ENCODE measurements at places on chromosomes 6 and 20. TPM values are rescaled to one million over a fixed set of nuclear protein-coding genes. Genes with fewer than 3 reads are reported as not detected.

Gene HLA-DMA
- 2.9 TPM for total RNA-seq

Gene EYS
- total RNA-seq, result 1.6 TPM

Gene CDC25B
- 137 TPM for total RNA-seq

Gene CST5
- total RNA-seq, result not detected

Gene GRM4
- total RNA-seq, result not detected

Gene BMP6
- 0.56 TPM for total RNA-seq

Gene ARMH2
- total RNA-seq, result not detected

Gene C6orf141
- 29.9 TPM for total RNA-seq

Gene PACSIN1
- total RNA-seq, result not detected

DNA sequence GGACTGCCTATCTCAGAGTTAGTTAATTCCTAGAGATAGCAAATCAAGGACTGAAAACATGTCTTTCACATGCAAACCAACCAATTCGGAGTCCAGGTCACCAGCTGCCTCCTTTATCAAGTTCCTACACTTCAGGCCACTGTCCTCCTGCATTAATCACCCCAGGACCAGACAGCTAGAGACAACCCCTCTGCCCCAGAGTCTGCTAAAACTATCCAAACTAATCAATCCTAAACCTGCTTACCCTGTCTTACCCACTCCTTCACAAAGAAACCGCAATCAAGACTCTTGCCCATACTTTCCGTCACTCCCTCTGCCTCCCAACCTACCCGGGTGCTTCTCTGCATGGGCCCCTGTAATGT lies 207.0 kb downstream of the HIVEP2 start:
- DNase-seq, result no peak

GRCh38 chr6:166678426-166678825 lies 51.4 kb upstream of the RPS6KA2 start:
- peak; percentile 62 for DNase-seq

DNA sequence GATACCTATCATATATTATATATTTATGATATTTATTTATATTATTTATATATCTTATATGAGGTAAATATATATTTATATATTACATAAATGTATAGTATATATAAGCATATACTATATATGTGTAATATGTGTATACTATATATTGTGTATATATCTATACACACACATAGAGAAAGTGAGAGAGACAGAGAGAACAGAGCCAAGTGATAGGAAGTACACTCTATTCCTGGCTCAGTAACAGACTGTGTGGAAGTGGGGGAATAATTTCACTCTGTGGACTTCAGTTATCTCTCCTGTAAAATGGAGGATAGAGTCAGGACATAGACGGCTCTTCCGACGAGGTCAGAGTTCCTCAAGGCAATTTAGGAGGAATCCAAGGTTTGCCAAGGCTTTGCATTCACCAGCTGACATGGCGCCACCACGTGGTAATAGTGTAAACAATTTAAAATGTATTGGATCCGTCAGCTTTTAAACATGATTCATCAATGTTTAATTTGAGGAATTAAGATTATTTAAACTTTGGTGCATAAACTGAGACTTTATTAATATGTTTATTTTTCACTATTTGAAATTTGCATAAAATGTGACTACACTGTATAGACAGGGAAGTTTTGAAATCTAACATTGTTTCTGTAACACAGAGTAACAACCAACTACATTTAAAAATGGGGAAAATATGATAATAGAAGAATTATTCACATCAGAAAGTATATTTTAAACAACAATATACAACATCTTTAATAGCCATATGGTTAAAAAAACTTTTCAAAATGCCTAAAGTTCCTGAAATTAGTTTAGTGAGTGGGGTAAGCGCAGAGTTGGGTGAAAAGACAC lies 75.4 kb upstream of the TMEM244 start:
- peak; percentile 90 for DNase-seq

- DNase-seq, result no peak
Measured at GRCh38 chr6:108684771-108685329, 124.1 kb downstream of the FOXO3 start.

- DNase-seq, result no peak
Measured at GRCh38 chr6:12119085-12119588, 107.0 kb downstream of the HIVEP1 start.

GRCh38 chr20:10357061-10357708 lies 76.8 kb downstream of the MKKS start:
- DNase-seq, result no peak

GRCh38 chr20:33979094-33979493 lies 14.6 kb upstream of the RALY start:
- DNase-seq, result no peak

- DNase-seq, result no peak
Measured at GRCh38 chr6:81785377-81785776, 32.9 kb upstream of the TENT5A start.

DNA sequence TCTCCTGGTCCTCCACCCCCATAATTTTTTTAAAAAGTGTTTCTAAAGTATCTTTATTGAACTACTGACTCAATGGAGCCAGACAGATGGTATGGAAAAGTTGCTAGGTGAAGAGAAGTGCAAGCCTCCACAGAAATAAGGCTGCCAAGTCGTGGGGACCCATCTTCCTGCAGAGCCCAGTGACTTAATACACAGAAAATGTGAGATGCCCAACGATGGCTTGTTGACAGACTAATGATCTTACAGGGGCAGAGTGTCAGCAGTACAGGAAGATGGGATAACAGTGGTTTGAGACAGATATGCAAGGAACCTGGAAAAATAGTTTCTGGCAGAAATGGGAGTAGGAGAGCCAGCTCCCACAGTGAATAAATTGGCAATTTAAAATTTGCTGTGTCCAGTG lies 43.3 kb downstream of the FYN start:
- DNase-seq, result no peak

GRCh38 chr6:1247056-1247455 lies 64.8 kb upstream of the FOXQ1 start:
- DNase-seq, result no peak

DNA sequence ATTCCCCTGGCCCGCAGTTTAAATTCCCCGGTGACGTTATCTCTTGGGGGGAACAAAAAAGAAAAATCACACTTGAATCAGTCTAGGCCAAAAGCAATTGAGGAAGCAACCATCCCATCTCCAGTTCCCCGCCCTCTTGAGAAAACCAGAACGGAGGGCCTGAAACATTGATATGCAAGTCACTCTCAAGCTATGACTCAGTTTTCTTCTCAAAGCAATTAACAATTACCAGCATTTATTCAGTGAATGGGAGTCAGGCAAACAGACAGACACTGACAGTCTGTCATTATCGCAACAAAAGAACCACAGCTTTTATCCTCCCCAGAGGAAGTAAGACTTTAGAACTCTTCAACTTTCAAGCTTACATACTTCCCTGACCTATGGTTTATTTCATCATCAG lies 100.9 kb downstream of the OPRM1 start:
- DNase-seq, result no peak

- no peak for DNase-seq
Measured at GRCh38 chr20:60255415-60255814, 297.2 kb downstream of the CDH26 start.

DNA sequence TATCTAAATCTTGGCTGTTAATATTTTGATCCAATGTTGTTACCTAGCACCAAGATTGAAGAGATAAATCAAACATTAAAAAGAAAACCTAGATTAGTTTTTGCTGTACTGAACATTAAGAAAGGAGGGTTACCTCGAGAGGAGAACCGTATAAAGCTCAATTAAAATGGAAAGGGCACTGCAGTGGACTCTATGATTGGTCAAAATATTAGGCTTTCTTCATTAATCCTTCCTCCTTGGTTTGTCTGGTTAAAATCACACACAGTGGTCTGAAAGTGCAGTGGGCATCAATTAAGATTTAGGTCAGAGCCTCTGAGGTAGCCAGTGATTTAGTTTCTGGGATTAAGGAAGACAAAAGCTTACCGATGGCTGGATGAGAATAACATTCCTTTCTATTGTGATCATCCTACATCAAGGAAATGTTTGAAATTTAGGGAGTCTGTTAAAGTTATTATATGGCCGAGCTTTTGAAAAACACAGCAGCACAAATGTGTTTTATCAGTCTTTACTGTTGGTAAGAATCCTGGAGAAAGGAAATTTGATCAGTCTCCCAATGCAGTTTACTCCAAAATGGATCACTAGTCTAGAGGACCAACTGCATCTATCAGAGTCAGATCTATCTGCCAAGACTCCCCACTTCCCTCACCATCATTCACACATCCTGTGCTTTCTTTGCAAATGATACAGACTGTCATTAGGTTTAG lies 134.6 kb upstream of the NEDD9 start:
- DNase-seq, result no peak

DNA sequence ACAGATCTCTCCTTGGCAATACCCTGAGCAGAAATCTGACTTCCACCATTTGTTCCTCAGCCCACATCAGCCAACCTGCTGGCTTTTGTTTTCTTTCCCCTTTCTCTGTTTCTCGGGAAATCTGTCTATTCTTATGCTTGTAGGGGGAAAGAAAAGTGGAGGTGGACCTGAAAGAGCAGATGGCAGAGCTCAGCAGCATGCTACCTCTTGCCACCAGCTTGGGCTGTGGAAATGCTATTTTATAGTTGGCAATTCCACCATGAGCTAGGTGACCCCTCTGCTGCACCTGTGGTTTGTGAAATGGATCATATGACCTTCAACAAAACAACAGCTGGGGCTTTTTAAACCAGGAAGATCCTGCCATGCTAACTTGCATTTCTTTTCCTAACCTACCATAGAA lies 6.8 kb upstream of the SPATS1 start:
- DNase-seq, result no peak

Data from MCF 10A (cell line).